ENCODE measurements at places on chromosomes 7 and 10. TPM values are rescaled to one million over a fixed set of nuclear protein-coding genes. Genes with fewer than 3 reads are reported as not detected.

- no peak for DNase-seq
Measured at GRCh38 chr7:142932386-142933091, 1.0 kb downstream of the TRPV5 start.

DNA sequence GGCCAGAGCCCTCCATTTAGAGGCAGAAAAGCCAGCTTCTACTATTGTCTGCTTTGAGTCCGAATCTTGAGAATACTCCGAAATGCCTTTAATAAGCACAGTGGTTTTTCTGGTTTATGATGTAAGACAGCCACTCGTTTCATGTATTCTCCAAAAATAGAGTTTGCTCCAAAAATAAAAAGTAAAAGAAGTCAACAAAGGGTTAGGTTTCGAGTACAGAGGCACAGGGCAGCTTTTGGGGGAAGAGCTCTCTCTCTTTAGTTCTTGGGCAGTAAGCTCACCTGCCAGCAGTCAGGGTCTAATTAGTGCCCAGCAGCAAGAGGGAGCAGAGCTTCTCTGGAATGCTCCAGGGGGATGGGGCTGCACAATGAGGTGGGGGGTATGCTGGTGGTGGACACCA lies 20.2 kb downstream of the CREB3L2 start:
- DNase-seq: no peak

DNA sequence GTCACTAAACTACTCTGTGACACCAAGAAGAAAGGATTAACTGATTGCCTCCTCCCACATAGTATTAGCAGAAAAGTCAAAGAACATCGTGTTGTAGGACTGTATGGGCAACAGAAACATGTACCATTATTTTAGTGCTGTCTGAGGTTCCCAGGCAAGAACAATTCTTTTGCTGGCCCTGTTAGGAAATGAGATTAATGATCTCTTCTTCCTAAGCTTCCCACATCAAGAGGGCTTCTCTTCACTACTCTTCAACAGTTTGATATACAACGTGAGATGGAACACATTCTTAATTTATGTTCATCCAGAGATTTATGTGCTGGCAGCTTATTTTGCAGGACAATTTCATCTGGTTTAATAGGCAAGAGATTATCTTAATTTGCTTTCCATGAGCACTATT lies 219.6 kb downstream of the DOCK4 start:
- no peak for DNase-seq

GRCh38 chr10:6382081-6382480 lies 179.3 kb downstream of the PFKFB3 start:
- no peak for DNase-seq

- no peak for DNase-seq
Measured at GRCh38 chr7:94834359-94834758, 73.0 kb upstream of the PPP1R9A start.

GRCh38 chr7:149471289-149471953 lies 10.6 kb upstream of the ZNF777 start:
- DNase-seq: no peak

Gene PSD
- not detected for total RNA-seq

Gene SRRM3
- 3.4 TPM for total RNA-seq

Gene HOXA3
- total RNA-seq: 14.4 TPM

Gene TEX47
- not detected for total RNA-seq

Gene FRAT2
- 32.0 TPM for total RNA-seq

Measured in ascending aorta (tissue), 2 donors.